ENCODE measurements at places on chromosomes 12 and 14. TPM values are rescaled to one million over a fixed set of nuclear protein-coding genes. Genes with fewer than 3 reads are reported as not detected.

GRCh38 chr12:124484067-124484466 is 83.3 kb downstream of the NCOR2 start:
- DNase-seq, result no peak

DNA sequence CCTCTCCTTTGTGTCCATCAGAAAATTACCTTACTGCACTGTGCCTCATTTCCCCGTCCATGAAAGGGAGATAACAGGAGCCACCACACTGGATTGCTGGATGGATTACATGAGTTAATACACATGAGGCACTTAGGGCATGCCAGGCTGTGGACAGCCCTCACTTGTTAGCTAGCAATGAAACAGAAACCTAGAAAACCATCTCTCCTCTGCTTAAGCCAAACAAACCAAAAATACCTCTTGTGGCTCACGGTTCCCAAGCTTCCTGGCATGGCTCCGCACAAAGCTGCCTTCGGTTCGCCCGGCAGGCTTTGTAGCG is 660 bp upstream of the HCFC2 start:
- no peak for DNase-seq

Gene MSRB3
- 3.7 TPM for total RNA-seq

Gene POMT2
- total RNA-seq, result 14.3 TPM

Gene RHOJ
- total RNA-seq, result 4.5 TPM

Measured in frontal cortex (tissue), 4 donors.